Tibial nerve (tissue), 4 donors: ENCODE measurements at places on chromosomes 13 and 19.

- DNase-seq = no peak
These were observed 24.1 kb upstream of the AKAP11 start for GRCh38 chr13:42247883-42248282.

DNA sequence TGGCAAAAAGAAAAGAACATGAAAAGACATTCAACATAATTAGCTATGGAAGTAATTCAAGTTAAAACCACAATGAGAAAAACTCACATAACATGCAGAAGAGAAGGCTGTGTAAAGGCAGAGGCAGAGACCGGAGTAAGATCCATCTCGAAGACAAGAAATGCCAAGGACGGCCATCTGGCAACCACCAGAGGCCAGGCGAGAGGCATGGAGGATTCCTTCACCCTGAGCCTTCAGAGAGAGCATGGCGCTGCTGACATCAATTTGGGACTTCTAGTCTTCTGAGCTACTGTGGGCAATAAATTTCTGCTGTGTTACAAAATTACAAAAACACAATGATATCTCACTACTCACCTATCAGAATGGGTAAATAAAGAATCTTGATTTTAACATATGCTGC is 381.0 kb downstream of the TSHZ3 start:
- DNase-seq = no peak

DNA sequence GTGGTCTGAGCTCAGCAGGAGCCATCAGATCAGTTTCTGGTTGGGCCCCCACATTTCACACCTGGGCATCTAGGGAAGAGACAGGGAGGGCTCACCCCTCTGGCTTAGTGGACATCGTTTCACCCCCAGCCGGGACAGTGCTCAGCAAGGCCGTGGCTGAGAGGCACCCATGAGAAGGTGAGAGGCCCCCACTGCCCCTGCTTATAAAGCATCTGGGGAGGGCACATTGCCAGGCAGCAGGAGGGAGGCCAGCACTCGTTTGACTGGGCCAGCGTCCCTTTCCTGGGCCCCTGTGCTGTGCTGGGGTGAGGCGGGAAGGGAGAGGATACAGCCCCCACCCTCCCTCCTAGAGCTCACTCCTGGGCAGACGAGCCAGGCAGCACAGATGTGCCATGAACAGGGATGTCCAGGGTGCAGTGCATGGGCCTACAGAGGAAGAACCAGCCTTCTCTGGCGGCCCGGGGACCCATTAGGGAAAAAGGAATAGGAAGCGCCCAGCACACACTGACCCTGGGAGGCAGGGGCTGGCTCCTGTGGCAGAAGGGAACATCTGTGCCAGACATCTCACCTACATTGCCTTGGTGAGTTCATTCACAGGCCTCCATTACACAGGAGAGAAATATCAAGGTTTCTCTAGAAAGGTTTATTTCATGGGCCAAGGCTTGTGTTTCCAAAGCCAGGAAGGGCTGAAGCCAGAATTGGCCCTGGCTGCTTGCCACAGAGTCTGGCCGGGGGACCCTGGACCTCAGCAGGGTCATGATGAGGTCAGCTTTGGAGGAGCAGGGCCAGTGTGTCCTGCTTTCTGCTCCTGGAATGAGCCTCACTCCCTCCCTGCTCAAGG is 7.7 kb downstream of the AP1M1 start:
- DNase-seq = no peak

DNA sequence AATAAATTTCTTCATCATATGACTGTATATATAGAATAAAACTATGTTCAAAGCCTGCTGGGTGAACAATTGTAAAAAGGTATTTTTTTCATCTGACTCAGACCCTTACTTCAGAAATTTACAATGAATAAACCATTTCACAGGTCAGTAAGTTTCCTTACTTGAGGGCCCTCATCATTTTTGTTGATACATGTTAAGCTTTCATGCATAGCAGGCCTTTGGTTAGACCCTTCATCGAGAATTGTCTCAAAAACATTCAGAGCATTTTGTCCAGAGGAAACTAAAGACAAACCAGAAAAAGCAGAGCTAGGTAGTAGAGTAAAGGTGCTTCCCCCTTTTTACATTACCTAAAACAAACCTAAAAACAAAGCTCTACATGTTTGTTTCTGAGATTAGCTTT is 46.2 kb downstream of the FNDC3A start:
- DNase-seq = no peak

DNA sequence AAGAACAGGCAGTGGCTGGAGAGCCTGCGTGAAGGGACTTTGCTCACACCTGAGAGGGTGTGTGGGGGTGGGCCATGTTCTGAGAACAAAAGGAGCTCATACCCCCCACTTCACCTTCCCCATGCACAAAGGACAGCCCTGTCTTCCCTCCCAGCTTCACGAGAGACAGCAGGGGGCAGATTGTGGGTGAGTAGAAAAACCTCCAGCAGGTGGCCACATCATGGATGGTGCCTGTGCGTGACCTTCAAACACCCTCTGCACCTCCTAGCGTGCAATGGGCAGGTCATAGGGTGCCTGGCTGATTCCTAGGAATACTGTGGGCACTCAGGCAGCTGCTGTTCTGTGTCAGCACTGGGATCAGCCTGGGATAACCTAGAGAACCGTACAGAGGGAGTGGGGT is 36.3 kb upstream of the PSG9 start:
- no peak for DNase-seq

DNA sequence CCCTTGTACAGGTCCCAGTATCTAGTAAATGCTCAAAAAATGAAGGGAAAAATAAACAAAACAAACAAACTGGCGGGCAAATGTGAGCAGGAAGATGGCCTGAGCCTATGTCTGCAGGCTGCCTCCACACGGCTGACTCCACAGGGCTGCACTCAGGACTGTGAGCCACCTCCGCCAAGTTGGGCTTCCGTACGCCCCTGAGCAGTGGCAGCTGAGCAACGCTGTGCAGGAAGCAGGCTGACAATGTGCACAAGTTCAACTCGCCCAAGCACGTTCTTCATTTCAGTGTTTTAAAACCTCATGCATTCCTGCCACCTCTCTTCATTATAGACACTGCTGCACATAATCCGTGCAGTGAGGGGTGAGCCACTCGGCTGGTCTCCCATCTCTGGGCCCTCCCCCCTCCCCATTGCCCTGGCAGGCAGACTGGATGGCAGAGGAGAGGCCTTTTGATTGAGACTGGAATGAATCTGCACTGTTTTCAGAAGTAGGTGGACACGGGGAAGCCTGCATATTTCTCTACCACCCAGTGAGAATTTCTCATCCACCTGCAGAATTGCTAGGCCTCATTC is 915.3 kb downstream of the UQCRFS1 start:
- no peak for DNase-seq

DNA sequence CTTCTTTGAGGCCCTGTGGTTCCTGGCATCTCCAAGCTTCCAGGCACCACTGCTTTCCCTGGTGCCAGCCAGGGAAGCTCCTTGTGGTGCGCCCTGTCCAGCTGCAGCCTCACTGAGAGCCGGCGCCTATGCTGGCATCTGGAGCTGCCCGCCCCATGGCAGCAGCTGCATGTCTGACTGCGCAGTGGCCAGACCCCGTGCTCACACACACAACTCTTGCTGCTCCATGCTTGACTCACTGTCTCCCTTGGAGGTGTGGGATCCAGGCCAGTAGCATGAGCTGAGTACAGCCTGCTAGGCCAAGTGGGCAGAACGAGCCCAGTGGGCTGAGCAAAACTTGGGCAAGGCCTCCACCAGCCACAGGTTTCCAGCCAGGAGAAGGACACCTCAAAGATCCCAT is 11.5 kb upstream of the SUPT20H start:
- DNase-seq = no peak

GRCh38 chr13:103287659-103288058 is 221.4 kb upstream of the SLC10A2 start:
- no peak for DNase-seq

DNA sequence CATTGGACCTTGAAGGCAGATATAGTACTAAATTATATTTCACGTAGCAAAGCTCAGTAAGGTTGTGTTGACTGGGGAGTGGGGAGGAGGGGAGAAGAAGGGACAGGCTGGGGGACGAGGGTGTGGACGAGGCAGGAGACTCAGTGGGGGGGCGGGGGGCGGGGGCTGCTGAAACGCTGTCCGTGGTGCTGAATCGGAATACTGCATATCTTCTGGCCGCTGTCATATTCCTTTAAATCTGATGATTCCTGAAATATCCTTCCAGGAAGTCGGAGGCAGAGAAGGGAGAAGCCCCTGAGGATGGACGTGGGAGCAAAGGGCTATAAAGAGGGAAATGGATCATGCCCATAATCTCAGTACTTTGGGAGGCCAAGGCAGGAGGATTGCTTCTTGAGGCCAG is 34.7 kb upstream of the CASP14 start:
- no peak for DNase-seq

- no peak for DNase-seq
These were observed 48.2 kb upstream of the N4BP2L1 start for GRCh38 chr13:32476021-32476731.

DNA sequence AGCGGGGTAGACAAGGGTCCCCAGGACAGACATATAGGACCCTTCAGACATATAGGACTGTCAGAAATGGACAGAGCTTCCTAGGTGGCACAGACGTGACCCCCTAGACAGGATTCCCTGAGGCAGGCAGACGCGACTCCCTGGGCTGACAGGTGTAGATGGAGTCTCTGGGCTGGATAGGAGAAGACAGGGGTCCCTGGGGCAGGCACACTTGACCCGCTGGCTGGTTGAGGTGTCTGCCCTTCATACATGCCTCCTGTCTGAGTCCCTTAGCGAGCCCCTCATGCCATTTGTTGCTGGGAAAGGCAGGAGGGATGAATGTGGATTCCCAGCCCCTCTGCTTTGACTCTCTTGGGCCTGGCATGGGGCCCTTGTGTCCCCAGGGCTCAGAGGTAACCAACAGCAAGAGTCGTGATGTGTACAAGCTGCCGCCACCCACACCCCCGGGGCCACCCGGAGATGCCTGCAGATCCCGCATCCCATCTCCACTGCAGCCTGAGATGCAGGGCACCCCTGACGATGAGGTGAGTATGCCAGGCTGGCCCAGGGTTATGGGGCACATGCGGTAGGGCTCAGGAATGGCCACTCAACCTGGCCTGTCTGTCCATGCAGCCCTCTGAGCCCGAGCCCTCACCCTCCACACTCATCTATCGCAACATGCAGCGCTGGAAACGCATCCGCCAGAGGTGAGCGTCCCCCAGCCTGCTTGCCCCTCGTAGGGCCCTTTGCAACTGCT is 3.0 kb downstream of the HSPB6 start:
- no peak for DNase-seq

DNA sequence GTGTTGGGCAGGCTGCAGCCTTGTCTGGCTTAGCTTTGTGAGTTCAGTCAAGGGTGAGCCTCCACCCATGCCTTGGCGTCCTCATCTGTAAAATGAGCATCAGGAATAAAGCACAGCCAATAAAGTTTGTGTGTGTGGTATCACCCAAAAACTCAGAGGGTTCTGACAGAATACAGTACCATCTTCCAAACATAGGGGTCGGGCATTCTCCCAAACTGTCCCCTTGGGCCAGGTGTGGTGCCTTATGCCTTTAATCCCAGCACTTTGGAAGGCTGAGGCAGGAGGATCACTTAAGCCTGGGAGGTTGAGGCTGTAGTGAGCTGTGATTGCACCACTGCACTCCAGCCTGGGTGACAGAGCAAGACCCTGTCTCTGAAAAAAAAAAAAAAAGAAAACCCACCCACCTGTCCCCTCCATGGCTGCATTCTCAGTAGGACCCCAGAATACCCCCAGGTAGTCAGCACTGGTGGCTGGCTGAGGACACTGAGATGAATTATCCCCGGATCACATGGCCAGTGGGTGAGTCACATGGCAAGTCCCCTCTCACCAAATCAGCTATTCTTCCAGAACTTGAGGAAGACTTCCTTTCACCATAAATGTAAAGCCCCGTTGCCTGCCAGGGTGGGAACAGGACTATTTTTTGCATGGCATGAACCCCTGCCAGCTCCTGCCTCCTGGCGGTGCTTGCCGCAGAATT is 18.6 kb downstream of the POP4 start:
- no peak for DNase-seq

- no peak for DNase-seq
These were observed 18.3 kb upstream of the HNRNPUL1 start for GRCh38 chr19:41245843-41246242.

GRCh38 chr19:29450812-29451211 is 75.0 kb upstream of the VSTM2B start:
- no peak for DNase-seq

- no peak for DNase-seq
These were observed 37.5 kb downstream of the SUGP2 start for GRCh38 chr19:18995804-18996241.

DNA sequence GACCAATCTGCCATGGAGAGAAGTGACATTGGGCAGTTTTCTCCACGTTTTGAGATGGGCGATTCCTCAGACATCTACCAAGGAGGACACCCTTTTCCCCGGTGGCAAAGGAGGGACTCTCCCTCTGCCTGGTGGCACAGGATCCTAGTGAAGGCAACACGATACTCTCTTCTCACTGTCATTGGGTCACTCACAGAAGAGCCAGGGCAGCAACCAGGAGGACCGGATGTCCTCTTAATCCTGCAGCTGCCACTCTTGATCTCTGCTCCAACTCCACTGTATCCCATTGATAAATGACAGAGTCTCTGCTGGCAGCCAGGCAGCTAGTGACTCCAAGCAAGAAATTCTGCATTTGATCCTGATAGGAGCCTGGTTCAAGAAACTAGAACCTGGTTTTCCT is 42.2 kb downstream of the COL4A2 start:
- no peak for DNase-seq

DNA sequence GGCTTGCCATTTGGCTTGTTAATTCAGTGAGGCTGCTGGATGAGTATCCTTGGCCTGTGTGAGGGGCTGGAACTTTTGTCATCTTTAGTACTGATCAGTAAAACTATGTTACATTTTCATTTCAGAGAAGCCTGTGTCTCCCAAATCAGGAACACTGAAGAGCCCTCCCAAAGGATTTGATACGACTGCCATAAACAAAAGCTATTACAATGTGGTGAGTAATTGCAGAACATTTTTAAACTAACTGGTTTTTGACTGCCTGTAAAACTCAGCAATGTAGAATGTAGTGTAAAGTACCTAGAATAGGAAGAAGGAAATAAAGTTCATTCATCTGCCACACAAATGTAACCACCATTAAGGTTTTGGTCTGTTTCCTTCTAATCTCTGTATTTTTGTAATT is 87.4 kb upstream of the TEX29 start:
- DNase-seq = no peak

GRCh38 chr13:33764716-33765115 is 53.2 kb upstream of the RFC3 start:
- no peak for DNase-seq

DNA sequence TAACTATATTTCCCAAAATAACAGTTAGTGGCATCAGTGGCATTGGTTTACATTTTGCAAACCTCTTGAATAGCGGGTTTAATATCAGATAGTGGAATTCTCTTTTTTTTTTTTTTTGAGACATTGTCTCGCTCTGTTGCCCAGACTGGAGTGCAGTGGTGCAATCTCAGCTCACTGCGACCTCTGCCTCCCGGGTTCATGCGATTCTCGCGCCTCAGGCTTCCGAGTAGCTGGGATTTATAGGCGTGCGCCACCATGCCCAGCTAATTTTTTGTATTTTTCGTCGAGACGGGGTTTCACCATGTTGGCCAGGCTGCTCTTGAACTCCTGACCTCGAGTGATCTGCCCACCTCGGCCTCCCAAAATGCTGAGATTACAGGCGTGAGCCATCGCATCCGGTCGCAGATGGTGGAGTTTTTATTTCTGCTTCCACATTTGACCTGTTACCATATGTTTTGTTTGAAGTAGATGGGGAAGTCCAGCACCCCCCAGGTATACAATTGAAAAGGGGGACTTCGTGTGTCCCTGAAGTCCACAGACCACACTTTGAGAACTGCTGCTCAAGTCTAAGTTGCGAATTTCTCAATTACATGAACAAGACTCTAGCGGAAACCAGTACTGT is 40.5 kb upstream of the XPO4 start:
- no peak for DNase-seq
